ENCODE measurements at places on chromosomes 5 and 9.

DNA sequence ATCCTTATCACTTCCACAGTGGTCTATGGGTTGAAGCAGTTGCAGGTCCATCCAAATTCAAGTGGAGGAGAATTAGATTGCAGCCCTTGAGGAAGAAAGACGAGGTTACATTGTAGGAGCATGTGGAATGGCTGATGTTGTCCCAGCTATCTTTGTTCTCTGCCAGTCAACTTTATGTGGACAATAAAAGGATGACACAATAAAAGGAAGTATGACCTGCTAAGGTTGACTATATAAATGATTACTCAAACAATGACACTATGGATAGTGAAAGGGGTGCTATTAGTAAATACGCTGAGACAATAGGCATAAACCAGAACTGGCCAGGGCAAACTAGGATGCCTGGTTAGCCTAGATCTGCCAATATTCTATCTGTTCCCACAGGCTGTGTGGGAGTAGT, 12.8 kb upstream of the ZNF618 start:
- DNase-seq, result no peak

- no peak for DNase-seq
Measured at GRCh38 chr5:178533136-178533535, 57.1 kb downstream of the COL23A1 start.

DNA sequence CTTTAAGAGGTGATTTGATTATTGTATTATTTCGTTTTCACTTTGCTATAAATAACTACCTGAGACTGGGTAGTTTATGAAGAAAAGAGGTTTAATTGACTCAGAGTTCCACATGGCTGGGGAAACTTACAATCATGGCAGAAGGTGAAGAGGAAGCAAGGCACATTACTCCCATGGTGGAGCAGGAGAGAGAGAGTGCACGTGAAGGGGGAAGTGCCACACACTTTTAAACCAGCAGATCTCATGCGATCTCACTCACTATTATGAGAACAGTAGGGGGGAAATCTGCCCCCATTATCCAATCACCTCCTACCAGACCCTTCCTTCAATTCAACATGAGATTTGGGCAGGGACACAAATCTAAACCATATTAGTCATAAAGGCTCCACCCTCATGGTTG, 36.1 kb upstream of the NDFIP1 start:
- no peak for DNase-seq

DNA sequence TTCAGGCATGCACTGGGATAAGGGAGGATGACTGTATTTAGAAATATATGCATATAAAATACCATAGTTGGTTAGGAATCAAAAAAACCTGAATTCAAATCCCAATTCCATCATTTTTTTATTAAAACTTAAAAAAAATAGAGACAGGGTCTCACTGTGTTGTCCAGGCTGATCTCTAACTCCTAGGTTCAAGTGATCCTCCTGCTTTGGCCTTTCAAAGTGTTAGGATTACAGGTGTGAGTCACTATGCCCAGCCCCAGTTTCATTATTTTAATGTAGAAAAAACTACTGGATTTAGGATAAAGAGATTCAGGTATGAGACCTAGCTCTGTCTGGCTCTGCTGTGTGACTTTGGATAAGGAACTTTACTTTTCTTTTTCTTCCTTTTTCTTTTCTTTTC, 3.3 kb upstream of the LARP1 start:
- no peak for DNase-seq

DNA sequence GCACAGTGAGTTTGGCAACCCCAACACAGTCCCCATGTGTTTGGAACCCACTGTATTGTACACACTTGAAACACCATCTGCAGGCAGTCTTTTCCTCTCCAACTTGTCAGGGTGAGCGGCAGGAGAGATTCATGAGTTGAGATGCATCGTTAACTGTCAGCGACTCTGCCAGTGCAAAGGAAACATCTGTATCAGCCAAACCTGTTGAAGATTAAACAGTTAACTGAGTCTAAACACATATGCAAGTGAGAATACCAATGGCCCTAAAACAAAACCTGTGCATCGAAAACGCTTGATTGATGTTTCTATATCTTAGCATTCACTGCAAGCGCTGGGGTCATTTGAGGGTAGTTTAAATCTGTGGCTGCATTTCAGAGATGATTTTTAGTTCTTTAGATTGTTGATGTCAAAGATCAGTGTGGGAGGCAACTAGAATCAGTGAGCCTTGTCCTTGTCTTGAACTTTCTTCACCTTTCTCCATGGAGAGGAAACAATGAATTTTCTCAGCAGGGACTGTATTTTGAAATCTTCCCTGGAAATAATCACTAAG, 41.3 kb upstream of the PAM start:
- no peak for DNase-seq

- DNase-seq, result no peak
Measured at GRCh38 chr5:73135429-73136054, 15.2 kb downstream of the TMEM171 start.

All from activated CD4-positive, alpha-beta T cell treated with anti-CD3 and anti-CD28 coated beads, Interleukin-2, Interleukin-4, amounts not matched to agents 100 ng/mL and 50 ng/mL, durations not matched to agents 16 hours and 8 hours (primary cell).